ENCODE measurements at places on chromosomes 1 and 21.

DNA sequence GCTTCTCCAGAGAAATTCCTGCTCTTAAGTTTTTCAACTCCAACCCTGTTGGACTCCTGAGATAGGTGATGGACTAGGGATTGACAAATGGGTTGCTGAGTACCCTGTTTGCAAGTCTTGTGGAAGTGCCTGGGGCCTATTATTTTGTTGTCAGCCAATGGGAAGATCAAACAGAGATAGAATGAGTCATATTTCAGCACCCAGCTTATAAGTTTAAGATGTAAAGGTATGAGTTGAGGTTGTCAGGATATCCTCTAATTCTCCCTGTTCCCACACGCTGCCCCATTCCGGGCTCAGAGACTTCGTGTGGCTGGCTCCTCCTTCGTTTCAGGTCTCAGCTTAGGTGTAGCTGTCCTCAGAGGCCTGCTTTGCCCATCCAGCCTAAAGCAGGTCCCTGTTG, 91.8 kb downstream of the CENPF start:
- no peak for DNase-seq

- no peak for DNase-seq
Observed at GRCh38 chr1:98763488-98764150, 102.1 kb downstream of the SNX7 start.

DNA sequence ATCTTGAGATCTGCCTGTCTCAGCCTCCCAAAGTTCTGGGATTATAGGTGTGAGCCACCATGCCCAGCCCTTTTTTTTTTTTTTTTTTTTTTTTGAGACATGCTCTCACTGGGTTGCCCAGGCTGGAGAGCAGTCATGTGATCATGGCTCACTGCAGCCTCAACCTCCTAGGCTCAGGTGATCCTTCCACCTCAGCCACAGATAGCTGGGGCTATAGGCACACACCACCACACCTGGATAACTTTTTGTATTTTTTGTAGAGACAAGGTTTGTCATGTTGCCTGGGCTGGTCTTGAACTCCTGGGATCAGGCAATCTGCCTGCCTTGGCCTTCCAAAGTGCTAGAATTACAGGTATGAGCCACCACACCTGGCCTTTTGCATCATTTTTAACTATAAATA, 17.7 kb upstream of the PRRC2C start:
- no peak for DNase-seq

GRCh38 chr1:234292548-234292947, 80.7 kb upstream of the COA6 start:
- no peak for DNase-seq
